ENCODE measurements at places on chromosomes 5 and 9.

DNA sequence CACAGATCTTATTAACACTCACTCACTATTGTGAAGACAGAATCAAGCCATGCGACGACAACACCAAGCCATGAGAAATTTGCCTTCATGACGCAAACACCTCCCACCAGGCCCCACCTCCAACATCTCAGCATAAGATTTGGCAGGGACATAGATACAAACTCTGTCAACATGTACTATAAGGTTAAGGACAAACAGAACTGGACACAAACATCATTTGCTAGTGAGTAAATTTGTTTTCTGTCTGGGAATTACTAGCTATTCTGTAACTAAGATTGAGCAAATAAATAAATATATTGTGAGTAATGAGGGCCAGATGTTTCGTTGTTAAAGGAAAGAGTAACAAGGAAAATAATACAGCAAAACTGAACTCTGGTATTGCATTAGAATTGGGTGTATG is 15.7 kb upstream of the KCNN2 start:
- no peak for DNase-seq

DNA sequence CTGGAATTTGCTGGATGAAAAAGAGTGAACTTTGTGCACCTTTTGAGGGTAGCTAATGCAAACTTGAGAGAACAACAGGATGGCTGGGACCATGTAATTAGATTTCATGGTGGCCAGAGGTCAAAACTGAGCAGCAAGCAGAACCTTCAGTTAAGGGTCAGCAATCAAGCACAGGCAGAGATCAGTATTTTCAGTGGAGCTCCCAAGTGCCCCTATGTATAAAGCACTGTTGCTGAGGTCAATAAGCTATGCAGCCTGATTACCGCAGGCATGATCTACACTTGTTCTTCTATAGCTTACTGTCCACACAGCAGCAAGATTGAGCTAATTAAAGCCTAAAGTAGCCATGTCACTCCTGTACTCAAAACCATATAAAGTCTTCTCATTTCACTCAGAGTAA is 62.1 kb upstream of the TMC1 start:
- DNase-seq, result no peak

- DNase-seq, result no peak
Observed at GRCh38 chr9:98884849-98885248, 58.9 kb upstream of the COL15A1 start.

GRCh38 chr5:139043157-139043905 is 154.8 kb downstream of the SIL1 start:
- DNase-seq, result no peak

DNA sequence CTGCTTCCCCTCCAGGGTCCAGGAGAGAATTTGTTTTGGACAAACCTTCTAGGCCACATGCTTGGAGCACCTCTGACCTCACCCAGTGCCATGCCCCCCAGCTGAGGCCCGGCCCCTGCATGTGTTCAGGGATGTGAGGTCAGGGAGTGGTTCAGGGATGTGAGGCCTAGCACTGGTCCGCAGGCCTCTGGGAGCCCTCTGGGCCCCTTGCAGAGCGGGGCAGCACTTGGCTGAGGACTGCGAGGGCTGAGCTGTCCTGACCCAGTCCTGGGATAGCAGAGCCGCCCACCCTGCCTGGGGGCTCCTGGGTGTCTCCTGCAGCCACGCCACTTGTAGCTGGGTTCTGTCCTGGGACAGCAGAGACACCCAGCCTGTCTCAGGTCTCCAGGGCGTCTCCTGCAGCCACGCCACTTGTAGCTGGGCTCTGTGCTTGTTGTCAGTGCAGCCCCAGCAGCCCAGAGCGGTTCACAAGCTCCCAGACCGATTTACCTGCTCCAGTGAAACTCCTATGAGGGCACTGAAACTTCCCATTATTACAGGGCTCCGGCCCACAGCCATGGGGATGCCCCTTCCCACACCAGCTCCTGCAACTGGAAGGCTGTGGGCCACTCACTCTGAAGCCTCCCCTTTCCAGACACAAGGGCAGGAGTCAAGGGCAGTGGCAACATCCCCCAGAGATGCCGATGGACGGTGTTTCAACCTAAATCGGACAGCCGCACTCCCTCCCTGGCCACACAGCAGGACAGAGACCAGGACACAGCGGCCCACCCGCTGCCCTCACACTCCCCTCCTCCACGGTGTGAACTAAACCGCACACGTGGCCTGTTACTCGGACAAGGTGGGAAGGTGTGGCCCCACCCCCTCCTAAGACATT is 5.4 kb upstream of the CEP72 start:
- DNase-seq, result no peak

DNA sequence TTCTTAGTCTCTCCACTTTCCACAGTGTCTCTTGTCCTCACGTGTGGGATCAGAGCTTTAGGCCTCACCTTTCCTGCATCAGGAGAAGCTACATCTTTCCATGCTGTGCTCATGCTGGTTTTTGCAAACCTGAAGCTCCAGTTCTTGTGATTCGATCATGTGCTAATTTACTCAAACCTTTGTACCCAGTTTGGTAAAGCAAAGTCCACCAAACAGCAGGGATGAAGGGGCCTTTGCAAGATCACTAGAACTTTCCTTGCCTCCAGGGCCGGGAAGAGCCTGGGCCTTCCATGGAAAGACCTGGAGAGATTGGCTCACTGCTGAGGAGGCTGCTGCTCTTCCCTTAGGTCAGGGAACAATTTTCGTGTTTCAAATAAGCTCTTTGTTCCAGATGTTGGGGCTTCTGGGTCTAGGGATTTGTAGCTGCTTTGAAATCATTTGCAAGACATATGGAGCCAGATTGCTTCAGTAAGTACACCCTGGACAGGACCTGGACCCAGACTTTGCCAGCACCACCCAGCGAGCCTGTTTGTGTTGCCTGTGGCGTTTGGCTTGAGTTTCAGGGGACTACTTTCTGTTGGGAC is 18.7 kb upstream of the SPATA31E1 start:
- DNase-seq, result no peak

GRCh38 chr5:39131210-39132127 is 57.3 kb upstream of the RICTOR start:
- no peak for DNase-seq

GRCh38 chr9:128045831-128046230 is 21.3 kb downstream of the NAIF1 start:
- no peak for DNase-seq

DNA sequence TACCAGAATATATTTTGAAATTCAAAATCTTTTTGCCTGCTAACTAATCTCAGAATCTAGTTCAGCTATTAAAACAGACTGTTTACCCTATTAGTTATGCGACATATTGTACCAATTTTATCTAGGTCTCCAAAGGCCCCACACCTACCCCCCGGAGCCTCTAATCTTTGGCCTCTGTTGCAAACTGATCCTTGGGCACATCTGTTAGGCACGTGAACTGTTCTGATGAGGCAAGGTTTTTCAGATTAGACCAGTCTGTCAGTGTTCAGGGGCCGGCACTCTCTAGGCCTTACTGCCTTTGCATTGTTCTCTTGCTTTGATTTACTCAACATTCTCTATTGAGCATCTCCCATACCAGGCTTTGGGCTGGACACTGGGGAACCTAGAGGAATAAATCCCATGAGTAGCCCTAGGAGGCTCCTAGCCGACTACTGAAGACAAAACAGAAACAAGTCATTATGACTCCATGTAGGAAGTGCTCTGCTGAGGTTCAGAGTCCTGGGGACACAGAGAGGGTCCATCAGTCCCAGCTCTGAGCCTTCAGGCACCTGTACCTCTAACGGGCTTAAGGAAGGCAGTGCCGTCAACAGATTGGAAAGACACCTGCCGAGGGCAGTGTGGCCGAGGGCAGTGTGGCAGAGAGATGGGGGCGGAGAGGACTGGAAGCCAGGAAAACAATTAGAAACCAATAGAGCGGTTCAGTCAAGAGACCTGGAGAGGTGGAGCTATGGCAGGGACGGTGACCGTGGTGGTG is 245.1 kb downstream of the AOPEP start:
- no peak for DNase-seq
